Fibroblast of villous mesenchyme (primary cell): ENCODE measurements at places on chromosomes 16 and 17.

- DNase-seq: no peak
Measured at GRCh38 chr16:84283314-84284153, 11.1 kb upstream of the WFDC1 start.

- no peak for DNase-seq
Measured at GRCh38 chr16:923184-923583, 47.6 kb downstream of the LMF1 start.

- DNase-seq: peak; percentile 84
Measured at GRCh38 chr17:12605222-12605621, 60.5 kb upstream of the MYOCD start.

DNA sequence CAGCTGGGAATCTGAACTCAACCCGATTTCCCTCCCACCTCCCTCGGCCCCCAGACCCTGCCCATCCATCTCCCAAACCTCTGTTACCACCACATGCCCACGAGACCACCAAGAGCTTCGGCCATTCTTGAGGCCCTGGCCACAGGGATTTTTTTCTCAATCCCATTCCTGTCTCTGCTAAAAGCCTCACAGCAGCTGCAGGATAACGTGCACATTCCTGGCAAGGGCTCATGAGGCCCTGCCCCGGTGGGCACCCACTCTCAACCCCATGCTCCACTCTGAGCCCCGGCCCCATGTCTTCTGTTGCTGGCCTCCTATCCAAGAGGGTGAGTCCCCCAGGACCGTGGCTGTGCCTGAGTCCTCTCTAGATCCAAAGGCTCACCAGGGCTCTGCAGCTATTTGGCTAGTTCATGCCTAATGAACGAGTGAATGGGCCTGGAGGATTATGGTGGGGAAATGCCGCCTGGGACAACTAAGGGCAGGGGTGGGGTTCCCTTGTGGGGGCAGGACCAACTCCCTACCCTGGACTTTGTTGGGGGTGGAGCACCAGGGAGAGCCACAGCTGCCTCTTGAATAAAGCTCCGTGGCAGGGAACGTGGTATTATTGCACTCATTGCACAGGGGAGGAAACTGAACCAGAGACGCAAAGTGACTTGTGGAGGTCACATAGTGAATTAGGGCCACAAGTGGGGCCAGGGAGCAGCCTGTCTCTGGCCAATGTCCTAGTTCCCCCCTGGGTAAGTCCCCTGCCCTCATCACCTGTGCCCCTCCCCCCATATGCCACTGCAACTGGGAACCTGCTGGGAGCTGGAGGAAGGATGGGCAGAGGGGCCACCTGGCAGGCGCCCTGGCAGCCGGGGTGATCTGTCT lies 113.8 kb upstream of the SMURF2 start:
- DNase-seq: no peak

DNA sequence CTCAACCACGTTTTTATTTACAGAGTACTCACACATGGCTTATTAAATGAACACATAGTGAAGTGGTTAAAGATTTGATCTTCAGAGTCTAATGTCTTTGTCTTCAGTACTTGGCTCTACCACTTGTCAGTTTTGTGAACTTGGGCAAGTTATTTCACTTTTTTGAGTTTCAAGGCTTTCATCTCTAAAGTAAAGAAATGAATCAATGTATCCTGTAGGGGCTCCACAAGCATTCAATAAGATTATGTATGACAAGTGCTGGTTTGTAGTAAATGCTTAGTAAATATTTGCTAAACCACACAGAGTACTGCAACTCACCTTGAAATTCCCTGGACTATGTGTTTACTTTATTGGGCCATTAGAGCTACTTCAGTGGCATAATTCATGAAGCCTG lies 446.0 kb upstream of the GOT2 start:
- no peak for DNase-seq

DNA sequence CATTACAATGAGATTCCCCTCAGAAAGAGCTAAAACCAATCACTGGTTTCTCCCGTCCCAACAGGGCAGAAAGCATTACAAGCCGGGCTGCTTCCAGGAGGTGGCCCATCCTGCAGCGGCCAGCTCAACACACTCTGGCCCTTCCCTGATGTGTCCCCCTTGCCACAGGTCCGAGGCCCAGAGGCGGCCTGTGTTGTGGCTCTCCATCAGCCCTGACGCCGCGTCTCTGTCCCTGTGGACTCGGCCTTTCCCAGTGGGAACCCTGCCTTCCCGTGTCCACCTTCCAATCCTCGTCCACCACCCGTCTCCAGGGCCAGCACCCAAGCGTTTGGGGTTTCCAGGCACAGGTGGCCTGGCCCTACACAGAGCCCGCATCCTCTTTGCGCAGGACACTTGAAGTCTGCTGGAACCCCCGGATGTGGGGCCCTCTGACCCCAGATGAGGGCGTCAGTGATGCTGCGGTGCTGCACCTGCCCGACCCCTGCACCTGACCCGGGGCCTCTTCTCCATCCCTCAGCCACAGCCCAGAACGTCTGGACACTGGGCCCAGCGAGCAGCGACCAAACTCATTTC lies 21.1 kb downstream of the RAB40B start:
- no peak for DNase-seq

DNA sequence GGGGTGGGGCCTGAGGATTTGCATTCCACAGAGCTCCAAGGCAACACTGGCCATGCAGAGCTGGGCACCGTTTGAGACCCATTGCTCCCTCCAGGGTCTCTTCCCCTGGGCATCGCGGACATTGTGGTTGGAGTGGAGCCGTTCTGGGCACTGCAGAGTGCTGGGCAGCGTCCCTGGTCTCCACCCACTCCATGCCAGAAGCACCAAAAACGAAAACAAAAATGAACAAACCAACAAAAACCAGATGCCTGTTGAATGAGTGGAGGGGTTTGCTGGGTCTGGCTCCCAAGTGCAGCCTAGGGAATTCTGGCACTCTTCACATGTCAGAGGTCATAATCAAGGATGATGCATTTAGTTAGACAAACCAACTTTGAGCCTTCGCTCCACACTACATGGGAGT lies 17.9 kb downstream of the WNT9B start:
- no peak for DNase-seq

DNA sequence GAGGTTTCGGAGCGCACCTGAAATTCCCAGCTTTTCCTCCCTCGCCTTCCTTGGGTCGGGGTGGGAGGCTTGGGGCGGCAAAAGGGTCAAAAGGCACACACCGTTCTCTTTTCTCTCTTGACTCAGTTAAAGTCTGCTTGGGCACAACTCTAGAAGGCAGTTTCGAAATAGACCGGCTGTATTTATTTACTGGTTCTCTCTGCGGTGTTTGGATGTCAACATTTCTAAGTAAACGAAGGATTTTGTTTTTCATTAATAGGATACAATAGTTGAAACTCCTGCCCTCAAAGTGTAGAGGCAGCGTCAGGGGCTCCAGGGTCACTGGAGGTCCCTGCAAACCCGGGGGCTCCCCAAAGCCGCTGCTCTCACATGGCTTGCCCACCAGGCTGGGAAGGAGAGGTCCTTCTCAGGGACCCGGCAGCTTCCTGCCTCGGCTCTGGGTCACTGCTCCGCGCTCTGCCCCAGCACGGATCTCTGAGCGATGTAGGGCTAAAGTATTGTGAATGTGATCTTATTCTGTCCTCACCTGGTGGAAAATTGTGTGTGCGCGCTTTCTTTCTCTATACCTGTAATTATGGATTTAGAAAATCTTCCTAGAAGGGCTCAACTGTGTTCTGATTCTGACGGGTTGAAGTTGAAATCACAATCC lies 952 bp downstream of the BMERB1 start:
- DNase-seq: peak; percentile 49

- no peak for DNase-seq
Measured at GRCh38 chr17:6461792-6462524, 17.7 kb downstream of the PIMREG start.

DNA sequence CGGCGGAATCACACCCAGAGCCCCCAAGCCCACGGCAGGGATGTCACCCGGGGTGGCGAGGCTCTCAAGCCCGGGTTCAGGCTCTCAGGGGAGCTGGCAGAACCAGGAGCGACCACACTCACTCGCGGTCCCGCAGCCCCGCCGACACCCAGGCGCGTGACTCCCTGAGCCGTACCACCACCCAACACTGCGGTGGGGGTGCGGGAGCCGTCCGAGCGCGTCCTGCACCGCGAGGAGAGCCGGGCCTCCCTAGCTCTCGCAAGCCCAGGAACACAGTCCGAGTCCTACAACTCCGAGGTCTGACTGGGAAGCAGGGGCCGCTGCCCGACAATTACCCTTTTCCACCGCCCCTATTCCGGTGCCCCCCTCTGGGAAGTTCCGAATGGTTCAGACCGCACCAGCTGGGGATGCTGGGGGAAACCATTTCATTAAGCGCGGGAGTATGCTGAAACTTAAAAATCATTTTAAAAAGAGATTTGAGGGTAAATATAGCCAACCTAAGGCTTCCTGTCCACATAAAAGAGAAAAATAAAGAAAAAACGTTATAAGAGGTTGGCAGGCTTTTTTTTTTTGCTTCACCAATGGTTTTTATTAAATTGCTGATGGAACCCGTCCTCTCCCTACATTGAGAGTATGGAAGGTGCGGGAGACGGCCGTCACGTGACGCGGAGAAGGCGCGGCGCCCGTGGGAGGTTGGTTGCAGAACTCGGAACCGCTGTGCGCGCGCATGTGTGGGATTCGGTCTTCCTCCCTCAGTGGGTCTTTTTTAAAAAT lies at the start of gene FLCN:
FLCN (minus strand) TSS at position 143 of the 774 bp plus-strand sequence. CDS start 9,031 bp downstream, outside the sequence.
- DNase-seq: peak; percentile 92

- DNase-seq: peak; percentile 87
Measured at GRCh38 chr17:12114686-12115418, 94.2 kb downstream of the MAP2K4 start.

GRCh38 chr17:11366272-11366850 lies 125.3 kb downstream of the SHISA6 start:
- DNase-seq: no peak

DNA sequence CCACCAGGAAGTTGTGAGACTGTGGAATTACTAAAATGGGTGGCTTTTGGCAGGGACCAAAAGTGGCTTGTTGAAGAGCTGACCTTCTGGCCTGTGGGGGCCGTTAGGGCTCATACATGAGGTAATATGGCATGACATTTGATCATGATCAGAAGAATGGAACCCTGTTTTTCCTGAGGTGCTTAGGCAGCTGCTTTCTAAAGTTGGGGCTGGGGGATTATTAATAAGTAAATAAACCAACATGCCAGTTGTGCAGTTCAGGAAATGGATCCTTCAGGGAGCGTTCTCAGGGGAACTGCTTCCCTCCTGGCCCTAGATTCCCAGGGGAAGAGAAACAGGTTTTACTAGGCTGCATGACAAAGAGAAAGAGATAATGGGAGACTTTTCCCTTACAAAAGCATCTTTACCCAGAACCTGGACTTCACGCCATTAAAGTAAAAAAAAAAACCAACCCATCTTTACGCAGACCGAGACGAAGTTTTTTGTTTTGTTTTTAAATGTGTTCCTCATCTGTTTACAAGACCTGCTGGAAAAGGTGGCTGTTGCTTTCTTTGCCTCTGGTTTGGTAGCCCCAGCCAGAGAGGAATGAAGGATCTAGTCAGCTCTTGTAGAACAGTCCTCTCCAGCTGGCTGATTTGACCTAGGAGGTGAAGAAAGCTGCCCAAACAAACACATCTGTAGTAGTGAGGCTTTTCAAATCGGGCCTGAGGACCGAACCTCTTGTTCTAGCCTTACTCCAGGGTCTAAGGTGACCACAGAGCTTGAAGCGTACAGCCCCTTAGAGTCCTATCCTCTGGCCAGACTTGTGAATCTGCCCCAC lies 22.7 kb downstream of the YPEL2 start:
- DNase-seq: no peak

- DNase-seq: no peak
Measured at GRCh38 chr17:65062171-65062915, 5.8 kb upstream of the GNA13 start.

- DNase-seq: no peak
Measured at GRCh38 chr17:34616148-34616547, 36.8 kb downstream of the TMEM132E start.

- no peak for DNase-seq
Measured at GRCh38 chr17:30352240-30352814, 18.5 kb upstream of the TMIGD1 start.

DNA sequence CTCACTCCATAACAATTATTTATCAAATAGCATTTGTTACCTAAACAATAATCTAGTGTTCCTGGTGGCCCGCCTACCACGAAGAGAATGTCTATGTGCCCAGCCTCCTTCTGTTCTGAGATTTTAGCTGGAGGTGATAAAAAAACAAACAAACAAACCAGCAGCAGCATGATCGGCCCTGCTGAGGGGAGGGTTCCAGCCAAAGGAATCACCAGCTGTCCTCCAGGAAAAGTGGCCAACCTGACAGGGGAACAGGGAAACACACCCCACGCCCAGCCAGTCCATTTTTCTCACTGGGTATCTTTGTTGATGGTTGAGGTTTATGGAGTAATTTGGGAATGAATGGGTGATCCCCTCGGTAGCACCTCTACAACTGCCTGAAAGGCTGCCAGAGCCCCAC lies 203.0 kb upstream of the DYNLRB2 start:
- DNase-seq: no peak

DNA sequence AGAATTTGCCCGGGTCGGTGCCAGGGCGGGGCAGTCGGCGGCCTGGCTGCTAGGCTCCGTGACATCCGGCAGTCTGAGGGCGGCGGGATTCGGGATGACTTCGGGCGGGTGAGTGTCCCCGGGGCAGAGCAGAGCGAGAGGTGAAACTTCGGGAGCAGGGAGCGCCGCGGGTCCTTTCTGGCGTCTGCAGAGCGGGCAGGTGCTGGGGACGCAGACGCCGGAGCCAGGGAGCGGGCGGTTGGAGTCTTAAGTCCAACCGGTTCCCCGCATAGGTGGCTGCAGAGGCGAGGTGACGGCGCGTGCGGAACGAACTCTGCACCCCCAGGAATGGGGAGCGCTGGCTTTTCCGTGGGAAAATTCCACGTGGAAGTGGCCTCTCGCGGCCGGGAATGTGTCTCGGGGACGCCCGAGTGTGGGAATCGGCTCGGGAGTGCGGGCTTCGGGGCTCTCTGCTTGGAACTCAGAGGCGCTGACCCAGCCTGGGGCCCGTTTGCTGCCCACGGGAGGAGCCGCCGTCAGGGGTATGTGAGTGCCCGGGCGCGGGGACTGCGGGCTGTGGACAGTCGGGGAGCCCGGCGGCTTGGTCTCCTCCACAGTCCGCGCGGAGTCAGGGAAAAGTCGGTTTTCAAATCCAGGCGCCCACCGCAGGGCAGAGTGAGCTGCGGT lies at the start of gene B4GALNT2:
B4GALNT2 (plus strand) TSS at position 71 of the 666 bp plus-strand sequence; CDS start at position 95, 24 bp downstream.
- no peak for DNase-seq

DNA sequence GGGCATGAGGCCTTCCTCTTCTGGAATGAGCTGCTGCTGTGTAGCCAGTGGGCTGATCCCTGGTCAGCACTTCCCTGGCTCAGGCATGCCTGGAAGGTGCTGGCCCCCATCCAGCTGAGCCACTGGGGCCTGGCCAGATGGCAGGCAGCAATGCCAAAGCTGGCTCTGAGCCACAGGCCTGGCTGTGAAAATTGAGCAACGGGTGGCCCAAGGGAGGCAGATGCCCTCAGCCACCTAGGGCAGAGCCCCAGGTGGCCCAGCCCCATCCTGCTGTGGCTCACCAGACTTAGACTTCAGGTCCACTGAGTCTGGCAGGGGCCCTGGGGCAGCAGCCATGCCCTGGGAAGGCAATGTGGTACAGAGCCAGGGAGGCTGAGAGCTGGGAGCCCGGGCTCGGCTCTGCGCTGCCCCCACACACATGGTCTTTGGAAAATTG lies 8.5 kb upstream of the CRHR1 start:
- DNase-seq: no peak
